ENCODE measurements at places on chromosomes 7 and 10. TPM values are rescaled to one million over a fixed set of nuclear protein-coding genes. Genes with fewer than 3 reads are reported as not detected.

SEMA3C gene
- 127 TPM for total RNA-seq

OPALIN gene
- not detected for total RNA-seq

ADCY1 gene
- total RNA-seq, result 4.3 TPM

NKX2-3 gene
- total RNA-seq, result not detected

SPDYE2B gene
- total RNA-seq, result not detected

ANKRD30A gene
- not detected for total RNA-seq

ASB15 gene
- total RNA-seq, result not detected

CPA2 gene
- 2.2 TPM for total RNA-seq

PCLO gene
- 0.78 TPM for total RNA-seq

Measured in tibial nerve (tissue), 4 donors.